Ecto neural progenitor cell (in vitro differentiated cells): ENCODE measurements at places on chromosomes 7 and 10.

DNA sequence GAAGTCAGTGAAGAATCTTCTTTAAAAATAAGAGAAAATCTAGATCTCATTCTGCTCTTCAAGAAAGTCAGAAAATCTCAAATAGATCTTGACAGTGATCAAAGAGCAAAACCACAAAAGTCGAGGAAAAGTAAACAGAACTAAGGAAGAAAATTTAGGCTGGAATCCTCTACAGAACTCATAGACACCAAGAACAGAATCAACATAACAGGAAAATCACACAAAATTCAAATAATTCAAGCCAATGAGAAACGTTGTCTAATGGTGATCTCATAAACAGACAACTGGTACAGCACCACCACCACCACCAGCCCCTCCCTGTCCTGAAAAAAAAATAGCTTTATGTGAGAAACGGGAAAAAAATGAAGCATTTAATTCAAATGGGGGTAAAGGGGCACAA, 6.9 kb downstream of the ITGB1 start:
- DNase-seq = no peak

DNA sequence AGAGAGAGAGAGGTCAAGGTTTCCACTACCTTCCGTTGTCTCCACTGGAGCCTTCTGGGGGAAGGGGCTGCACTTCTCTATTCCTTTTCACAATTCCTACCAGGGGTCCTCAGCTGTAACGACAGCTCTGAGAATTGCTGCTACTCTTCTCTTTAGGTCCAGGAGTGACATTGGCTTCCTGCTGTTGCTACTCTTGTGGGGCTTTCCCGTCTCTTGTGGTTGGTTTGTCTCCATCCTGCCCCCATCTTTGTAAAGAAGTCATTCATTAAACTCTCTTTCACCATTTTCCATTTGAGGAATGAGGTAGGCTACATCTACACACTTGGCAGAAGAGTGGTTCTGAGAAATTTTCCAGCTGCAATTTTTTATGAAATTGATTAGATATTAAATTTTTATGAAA, 238.8 kb upstream of the LYZL1 start:
- no peak for DNase-seq

DNA sequence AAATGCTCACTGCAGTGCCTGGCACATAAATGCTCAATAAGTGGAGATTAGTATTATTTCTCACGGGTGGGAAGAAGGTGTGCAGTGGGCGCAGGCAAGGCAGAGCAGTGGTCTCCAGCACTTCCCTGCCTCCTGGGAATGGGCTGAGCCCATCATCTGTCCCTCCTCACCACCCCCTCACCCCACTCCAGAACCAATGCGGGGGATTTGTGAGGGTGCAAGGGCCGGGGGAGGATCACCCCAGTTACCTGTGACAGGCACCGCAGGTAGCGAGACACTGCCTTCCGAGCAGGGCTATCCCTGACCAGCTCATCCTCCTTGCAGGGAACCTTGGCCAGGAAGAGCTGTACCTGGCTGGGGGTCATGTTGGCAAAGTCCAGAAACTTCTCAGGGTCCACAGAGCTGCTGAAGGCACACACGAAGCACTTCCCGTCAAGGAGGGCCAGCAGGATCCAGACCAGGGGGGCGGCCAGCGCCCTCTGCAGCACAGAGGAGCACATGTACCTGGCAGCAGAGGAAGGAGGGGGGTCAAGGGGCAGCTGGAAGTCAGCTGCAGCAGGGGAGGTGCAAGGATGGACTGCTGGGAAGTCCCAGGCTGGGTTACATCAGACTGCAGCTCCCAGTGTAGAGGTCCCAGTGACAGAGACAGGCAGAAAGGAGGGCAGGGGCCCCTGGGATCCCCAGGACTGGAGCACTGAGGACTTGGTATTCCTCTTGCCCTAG, 2.8 kb downstream of the CALHM3 start:
- DNase-seq = peak; percentile 70

DNA sequence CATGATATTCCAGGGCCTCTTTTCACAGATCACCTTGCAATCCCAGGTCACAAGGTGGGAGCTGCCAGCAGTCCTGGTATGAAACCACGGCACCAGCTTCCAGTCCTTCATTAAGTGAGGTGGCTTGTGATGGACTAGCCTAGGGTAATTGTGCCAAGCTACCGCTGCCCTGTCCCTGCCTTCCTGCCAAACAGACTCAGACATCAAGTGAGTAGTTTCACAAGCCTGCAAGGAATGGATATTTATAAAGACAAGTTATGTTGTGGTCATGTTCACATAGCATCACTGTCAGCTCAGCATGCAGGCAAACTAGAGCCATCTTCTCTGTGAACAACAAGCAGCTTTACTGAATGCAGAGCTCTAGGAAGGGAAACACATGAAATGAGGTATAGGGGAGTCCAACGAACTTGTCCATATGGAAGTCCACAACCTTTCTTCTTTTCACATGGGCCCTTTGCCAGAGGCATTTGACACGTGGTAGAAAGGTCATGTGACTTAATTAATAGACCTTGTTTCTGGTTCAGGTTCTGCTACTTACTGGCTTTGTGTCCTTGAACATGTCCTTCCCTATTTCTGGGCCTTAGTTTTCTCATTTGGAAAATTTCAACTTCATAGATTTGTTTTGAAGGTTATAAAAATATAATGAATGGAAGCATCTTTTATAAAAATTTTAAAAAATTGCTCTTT, 1061.2 kb downstream of the KCNMA1 start:
- DNase-seq = no peak

GRCh38 chr10:2882628-2883027, 184.7 kb upstream of the PFKP start:
- peak; percentile 7 for DNase-seq

GRCh38 chr7:22192801-22193200, 164.2 kb downstream of the RAPGEF5 start:
- no peak for DNase-seq

GRCh38 chr10:103556383-103557007, 63.0 kb downstream of the NEURL1 start:
- no peak for DNase-seq

GRCh38 chr10:10515479-10516204, 502.0 kb upstream of the CELF2 start:
- DNase-seq = no peak

DNA sequence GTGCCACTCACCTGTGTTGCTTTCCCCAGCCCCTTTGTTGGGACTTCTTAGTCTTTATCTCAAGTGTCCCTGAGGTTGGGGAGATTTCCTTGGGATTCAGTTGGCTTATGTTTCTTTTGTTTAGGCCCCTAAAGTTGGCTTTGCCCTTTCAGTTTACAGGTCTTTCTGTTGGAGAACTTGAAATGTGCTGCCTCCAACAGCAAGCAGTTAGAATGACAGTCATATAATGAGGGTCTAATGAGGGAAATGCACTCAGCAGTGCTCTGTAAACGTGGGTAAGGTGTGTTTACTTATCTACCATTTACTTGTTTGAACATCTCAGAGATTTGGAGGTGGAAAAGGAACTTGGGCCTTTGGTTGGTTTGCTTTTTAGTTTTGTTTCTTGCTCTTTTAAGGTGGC, 191.4 kb upstream of the STK17A start:
- DNase-seq = no peak

DNA sequence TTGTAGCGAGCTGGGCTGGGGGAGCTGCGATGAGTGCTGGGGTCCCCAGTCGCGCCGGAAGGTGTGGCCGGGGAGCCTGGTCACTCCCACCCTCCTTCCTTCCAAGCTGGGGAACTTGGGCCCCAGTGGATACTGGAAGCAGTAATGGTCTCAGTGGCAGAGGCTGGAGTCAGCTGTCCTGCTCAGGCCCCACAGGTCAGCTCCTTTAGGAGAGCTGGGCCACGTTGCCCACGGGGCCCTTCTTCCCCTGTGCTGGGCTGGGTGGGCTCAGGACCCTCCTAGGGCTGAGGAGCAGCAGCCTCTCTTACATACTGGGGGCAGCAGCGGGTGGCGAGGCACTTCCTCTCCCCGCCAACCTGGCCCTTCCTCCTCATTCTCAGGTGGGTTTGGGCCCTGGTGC, 200.6 kb upstream of the MKI67 start:
- DNase-seq = no peak

- DNase-seq = no peak
Measured at GRCh38 chr10:35208536-35208935, 81.9 kb downstream of the CREM start.

DNA sequence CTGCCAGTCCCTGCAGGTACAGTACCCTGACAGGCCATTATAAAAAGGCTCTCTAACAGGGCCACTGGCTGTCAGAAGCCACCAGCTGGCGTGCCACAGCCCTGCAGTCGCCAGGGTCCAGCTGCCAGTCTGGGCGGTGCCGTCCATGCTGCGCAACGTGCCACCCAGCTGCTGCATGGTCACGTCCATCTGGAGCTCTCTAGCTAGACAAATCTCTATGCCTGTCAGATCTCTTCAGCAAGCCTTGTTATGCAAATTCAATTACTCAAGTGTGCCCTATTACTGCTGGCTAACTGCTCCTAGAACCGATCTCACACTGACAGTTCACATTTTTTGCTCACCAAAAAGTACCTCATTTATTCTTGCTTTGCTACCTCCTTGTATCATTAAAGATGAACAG, 75.9 kb downstream of the HIBADH start:
- no peak for DNase-seq

GRCh38 chr10:15348579-15348978, 22.5 kb downstream of the FAM171A1 start:
- no peak for DNase-seq
